G401 (cell line): ENCODE measurements at places on chromosomes 1 and 21. TPM values are rescaled to one million over a fixed set of nuclear protein-coding genes. Genes with fewer than 3 reads are reported as not detected.
A peak's percentile ranks its signal among the peaks of the same experiment; 100 is the strongest.

The WNT9A gene
- total RNA-seq, result 1.2 and 2.7 TPM in 2 replicates

The MSTO1 gene
- total RNA-seq, result 28.1 and 29.4 TPM in 2 replicates

The TNFSF4 gene
- total RNA-seq, result 0.51 and 0.80 TPM in 2 replicates

DNA sequence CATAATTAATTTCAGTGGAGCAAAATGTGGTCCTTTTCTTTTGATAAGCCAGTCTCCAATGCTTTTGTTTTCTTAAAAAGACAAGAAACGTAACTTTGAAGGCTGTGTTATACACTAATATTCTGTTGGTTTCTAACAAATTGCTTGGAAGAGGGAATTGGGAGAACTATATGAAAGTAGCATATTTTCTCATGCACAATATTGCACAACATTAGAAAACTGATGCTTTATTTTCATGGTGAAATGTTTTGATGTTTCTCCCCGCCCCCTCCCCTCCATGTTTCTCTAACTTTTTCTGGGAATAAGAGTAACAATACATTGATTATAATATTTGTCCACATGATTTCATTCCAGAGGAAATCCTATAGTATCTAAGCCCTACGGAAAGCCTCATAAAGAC, 115.4 kb downstream of the OLFML2B start:
- DNase-seq, result no peak

- DNase-seq, result no peak
Measured at GRCh38 chr1:150429805-150430204, 57.4 kb upstream of the TARS2 start.

- DNase-seq, result peak; percentile 52
Measured at GRCh38 chr1:226001963-226002666, 3.0 kb upstream of the SDE2 start.
